ENCODE measurements at places on chromosomes 16 and 17. TPM values are rescaled to one million over a fixed set of nuclear protein-coding genes. Genes with fewer than 3 reads are reported as not detected.
A peak's percentile ranks its signal among the peaks of the same experiment; 100 is the strongest.

DNA sequence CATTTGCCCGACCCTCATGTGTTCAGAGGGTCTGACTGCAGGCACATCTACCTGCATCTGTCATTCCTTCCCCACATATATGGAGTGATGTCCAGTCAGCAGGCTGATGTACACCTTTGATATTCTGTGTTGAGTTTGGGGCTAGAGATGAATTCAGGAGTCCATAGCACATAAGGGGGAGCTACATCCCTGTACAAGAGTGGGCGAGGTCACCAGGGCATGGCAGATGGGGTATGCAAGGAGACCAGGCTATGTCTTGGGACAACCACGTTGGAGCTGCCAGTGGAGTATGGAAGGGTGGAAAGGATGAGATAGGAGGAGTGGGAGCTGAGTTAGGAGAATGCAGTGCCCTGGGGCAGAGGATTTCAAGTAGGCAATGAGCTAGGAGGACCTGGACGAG, 15.0 kb downstream of the SMPD3 start:
- DNase-seq: peak; percentile 74

DNA sequence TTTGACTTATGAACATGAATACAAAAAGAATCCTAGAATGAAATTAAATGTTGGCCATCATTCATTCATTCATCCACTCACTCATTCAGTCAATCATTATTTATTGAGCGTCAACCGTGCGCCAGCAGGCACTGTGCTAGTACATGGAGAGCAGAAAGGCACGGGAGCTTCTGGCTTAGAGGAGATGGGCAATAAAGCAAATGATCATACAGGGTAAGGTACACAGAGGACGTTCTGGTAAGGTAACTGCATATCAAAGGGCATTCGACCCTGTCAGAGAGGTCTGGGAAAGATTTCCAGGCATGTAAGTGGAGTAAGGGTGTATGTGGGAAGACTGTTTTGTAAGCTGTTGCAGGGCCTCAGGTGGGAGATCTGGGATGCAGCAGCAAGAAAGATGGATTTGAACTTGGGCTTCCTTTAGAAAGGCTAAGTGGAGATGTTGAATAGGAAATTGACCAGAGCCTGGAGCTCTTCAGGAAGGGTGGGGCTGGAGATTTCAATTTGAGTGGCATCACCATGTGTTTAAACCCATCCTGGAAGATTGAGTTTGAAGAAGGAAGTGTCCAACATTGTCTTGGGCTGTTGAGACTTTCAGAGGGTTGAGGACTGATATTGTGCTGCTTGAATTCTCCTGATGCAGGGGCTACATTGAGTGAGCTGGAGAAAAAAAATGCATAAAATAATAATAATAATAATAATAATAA, 2.8 kb upstream of the MSI2 start:
- no peak for DNase-seq

- no peak for DNase-seq
These were observed 70.5 kb upstream of the CDH5 start for GRCh38 chr16:66295761-66296546.

The DNAJA3 gene
- total RNA-seq: 50.7 TPM

The DHRS7C gene
- 0.89 TPM for total RNA-seq
